ENCODE measurements at places on chromosomes 2 and 18.

- peak; percentile 49 for DNase-seq
These were observed 175.2 kb downstream of the TGIF1 start for GRCh38 chr18:3624935-3625741.

- DNase-seq = no peak
These were observed 153.4 kb downstream of the MBP start for GRCh38 chr18:76979111-76979751.

GRCh38 chr2:195451160-195451559 is 205.9 kb upstream of the SLC39A10 start:
- no peak for DNase-seq

DNA sequence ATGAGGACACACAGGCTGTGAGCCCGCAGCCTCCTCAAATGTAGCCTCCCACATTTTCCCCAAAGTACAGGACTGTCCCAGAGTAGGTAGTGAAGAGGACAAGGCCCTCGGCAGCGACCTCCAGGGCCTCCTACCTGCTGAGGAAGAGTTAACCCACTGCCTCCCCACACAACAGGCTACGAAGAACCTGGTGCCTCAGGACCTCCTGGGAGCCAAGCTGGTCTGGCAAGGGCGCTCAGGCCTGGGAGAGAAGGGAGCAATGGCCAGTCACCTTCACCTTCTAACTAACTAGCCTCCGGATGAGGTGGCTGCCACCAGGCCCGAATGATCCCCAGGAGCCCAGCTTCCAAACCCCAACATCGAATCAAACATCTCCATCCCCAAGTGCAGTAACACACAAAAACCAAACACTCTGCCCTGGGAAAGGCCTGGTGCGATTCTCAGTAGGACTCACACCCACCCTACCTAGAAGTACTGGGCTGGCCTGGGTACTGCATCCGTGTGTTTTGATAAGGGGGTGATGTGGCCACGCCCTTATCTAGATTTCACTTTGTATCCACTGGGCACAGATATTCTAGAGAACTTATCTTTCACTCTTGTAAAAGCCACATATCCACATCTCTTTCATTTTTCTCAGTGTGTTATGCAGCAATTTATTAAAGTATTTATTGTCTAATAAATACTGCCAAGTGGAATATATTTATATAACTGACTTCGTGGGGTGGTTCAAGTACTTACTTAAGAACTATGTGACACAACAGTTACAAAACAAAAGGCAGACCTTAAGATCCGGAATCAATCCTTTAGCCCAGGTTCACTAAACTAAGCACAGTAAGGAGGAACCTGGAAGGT is 9.7 kb downstream of the ERFE start:
- no peak for DNase-seq

DNA sequence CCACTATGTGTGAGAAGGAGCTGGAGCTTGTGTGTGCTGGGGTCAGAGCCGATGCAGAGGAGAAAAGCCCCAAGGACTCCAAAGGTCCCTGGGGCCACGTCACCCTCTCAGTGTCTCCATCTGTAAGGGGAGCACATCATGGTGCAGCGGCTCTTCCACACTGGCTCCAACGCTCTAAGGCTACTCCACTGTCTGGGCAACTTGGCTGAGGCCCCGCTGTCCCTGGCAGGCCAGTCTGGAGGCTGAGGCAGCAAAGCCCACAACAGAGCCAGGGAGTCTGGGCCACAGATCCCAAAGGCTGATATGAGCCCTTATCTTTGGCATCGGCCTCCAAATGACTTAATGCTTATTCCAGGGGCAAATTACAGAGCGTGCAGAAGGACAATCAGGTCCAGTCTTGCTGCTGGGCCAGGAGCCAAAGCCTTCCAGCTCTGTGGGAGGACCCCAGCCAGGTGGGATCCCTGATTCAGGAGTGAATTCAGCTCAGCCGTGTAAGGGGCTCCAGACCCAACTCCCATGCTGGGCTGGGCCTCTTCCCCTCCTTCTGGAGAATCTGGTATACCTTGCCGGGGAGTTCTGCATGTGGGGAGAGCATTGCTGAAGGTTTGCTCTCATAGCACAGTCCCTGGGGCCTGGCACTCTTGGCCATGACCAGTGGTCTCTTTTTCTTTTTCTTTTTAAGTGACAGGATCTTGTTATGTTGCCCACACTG is 1.8 kb upstream of the DUSP2 start:
- no peak for DNase-seq

DNA sequence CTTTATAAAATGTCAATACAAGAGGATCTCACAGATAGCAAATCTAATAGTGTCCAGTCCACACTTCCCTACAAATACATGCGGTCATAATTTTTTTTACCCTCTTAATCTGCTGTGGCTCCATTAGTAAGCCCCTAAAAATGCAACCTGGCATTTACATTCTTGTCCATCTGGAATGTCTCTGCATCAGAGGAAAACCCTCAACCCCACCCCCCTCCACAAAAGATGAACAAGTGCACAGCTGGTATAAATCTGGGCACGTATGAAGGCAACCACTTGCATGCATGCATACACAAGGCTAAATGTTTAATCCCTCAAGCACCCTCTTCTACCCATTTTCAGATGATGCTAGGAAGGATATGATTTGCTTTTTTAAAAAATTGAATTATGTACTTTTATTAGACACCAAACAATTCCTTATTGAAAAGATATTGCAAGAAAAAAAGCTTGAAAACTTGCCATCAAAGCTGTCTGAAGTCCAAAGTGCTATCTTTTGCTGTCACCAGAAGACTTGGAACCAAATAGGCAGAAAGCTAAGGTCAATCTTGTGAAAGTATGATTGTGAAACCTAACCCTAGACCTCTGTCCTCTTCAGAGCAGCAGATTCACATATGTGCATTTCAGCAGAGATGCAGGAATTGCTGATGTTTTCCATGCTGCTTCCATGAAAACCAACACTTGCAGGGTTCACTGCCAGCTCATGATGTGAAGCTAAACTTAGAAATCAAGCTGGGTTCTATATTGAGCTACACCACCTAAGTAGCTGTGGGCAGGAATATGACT is 39.0 kb downstream of the IRS1 start:
- no peak for DNase-seq

DNA sequence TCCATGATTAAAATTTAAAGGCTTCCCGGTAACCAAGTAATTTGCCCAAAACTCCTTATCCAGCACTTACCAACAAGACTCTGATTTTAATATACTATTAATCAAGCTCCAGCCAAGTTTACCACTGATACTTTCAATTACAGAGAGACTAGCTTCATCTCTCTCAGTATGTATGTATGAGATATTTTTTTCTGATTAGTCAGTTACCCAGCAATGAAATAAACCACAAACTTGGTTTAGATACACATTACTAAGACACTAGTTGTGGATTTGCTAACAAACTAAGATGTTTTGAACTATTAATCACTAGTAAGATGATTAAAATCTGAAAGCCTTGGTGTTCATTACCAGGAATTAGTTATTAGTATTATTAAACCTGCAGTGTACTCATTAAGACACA is 1272.2 kb upstream of the ACVR2A start:
- DNase-seq = no peak

GRCh38 chr18:46411867-46412690 is 244.9 kb downstream of the LOXHD1 start:
- DNase-seq = no peak

DNA sequence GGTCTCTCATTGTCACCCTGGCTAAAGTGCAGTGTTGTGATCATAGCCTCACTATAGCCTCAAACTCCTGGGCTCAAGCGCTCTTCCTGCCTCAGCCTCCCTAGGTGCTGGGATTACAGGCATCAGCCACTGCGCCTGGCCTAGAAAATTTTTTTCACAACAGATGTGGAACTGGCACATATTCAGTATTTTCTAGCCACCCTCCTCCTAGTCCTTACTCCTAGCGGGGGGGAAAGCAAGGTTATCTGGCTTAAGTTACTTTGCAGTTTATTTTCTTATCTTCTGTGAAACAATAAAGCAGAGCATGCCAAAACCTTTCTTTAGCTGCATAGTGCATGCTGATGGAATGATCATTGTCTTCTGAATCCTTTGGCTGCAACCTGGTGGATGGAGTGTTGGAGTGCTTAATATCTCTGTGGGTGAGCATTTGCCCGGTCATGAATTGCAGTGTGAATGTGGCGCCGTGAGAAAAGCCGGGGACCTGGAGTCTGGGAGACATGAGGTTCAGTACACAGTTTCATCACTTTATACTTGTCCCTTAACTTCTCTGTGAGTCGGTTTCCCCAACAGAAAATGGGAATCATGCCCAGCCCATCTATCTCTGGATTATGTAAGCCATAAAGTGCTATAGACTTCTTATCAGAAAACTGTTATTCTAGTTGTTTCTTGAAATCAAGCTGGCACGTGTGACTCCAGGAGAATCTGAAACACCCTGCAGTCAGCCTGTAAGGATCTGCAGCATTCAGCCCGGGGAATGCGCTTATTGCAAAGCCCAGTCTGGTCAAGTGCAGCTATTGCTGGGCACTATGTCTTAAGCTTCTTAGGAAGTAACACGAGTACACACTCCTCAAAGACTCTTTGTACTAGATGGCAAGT is 38.2 kb upstream of the MAP3K20 start:
- no peak for DNase-seq

Measured in stimulated activated CD4-positive, alpha-beta T cell treated with anti-CD3 and anti-CD28 coated beads, Interleukin-12 subunit alpha, Interleukin-12 subunit beta, amount 100 ng/mL, for 24 hours (primary cell).